ENCODE measurements at places on chromosomes 12 and 14.

DNA sequence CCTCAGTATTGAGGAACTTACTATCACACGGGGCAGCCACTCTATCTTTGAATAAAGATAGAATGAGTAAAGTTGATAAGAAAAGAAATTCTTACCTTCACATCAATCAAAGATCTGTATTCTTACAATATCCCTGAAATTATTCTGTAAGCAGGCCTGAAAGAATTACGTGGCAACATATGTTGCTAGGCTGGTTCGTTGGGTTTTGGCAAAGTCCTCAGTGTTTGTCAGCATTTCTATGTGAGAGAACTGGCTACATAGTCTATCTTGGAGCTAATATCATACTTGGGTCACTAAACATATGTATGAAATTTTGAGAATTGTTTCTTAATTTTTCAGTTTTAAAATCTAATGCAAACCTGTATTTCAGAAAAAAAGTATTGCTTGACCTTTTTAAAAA is 412.2 kb upstream of the GARIN6 start:
- DNase-seq = no peak

DNA sequence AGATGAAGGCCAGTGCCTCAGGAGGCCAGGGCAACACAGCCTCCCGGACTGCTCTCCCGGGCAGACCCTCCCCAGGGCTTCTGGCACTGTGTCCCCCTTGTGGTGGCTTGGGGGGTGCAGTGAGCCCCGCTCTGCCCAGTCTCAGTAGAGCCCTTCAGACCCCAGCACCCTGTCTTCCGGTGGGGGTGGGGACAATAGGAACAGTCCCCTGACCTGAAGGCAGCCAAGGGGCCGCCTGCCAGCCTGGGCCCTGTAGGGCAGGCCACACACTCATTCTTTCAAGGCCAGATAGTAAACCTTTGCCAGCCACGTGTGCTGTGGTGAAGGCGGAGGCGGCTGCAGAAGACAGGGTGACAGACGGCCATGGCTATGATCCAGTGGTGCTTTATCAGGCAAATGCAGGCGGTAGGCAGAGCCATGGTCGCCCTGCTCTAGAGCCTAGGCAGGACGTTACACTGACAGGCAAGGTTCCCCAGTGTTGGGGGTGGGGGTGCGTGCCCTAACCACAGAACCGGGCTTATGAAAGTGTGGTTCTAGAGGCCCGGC is 15.0 kb downstream of the ZFYVE21 start:
- DNase-seq = no peak

GRCh38 chr14:102584871-102585869 is 7.3 kb upstream of the RCOR1 start:
- DNase-seq = no peak

DNA sequence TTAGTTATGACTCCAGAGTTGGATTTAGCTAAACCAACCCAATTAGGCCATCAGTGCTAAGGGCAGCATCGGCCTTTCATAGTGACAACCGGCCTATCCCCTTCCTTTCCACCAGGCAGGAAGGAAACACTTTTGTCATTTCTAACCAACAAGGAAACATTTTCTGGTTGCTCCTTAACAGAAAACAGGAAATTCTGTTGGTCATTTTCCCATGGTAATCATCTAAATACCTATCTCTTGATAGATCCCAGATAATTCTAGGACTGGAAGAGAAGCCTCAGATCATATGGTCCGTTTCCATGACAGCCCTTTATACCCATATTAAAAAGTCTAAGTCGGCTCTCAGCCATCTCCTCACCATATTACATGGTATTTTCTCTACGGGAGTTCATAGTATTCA is 79.2 kb upstream of the USP44 start:
- DNase-seq = no peak

- no peak for DNase-seq
Observed at GRCh38 chr14:105627701-105628100, 101.3 kb downstream of the TMEM121 start.

GRCh38 chr14:88026890-88027289 is 22.0 kb downstream of the GPR65 start:
- no peak for DNase-seq

DNA sequence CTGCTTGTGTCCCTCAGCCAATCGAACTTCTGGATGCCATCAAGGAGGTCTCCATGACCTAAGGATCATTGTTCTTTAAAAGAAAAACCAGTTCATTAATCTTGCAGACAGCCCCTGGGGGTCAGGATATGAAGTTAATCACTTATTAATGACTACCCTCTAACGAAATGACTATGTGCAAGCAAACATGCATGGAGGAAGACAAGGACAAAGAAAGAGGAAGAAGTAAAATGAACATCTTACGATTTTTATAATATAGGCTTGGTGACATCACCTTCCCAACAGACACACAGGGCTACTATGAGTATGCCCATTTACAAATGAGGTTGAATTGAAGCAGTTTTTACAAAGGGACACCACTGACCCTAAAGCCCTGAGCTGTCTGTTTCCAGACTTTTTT is 111.1 kb upstream of the AMIGO2 start:
- DNase-seq = no peak

GRCh38 chr12:122021193-122021821 is 377 bp upstream of the BCL7A start:
- DNase-seq = no peak

DNA sequence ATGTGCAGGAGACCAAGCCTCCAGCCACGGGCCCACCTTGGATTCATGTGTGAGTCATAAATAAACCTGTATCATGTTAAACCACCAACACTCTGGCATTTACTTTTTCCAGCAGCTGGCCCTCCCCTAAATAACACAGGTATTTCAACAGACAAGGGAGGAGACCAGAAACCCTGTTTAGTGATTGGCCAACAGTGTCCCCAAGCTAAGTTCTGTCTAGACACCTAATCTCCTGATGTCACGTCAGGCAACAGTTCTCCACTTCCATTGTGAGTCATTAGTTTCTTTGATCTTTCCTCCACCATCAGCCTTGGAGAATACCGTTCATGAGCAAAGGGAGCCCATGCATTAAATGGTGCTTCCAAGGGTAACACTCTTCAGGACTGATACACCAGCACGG is 196.9 kb downstream of the TMEM132C start:
- no peak for DNase-seq

DNA sequence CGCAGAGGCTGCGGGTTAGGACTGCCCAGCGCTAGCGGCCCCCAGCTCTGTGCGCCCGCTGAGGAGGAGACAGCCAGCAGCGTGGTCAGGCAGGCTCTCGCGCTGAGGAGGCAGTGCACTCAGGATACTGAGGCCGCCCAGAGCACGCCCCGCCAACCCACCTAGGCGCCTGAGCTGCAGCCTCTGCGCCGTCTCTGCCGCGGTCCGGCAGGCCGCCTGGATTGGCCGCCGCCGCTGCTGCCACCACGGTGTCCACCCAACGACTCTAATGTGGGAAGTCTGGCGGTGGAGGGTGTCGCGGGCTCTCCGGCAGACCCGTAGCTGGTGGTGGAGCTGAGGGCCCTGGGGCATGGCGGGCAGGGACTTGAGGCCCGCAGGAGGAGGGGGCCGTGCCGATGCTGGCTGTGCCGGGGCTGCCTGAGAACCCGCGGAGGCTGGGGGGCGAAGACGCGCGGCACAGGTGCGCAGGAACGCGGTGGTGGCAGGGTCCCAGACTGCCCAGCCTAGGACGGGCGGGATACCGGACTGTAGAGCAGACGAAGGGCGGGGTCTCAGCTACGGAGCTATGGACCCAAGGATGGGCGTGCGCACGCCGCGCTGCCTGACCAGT is 69.9 kb downstream of the ASCL4 start:
- DNase-seq = no peak

- DNase-seq = no peak
Observed at GRCh38 chr14:54813081-54813480, 89.5 kb downstream of the GCH1 start.

DNA sequence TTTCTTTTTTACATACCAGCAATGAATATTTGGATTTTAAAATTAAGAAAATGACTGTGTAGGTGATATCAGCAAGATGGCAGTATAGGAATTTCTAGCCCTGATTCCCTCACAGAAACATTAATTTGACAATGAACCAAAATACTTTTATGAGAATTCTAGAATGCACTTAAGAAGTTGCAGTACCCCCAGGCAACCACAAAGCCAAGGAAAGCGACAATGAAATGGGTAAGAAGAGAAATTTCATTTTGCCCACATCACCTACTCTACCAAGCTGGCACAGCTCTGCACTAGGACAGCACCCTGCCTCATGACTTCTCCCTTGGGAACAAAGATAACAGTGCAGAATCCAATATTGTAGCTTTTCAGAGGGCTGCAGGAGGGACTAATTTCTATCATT is 6.6 kb downstream of the OR9K2 start:
- no peak for DNase-seq

GRCh38 chr14:21308132-21308478 is 28.2 kb downstream of the RPGRIP1 start:
- no peak for DNase-seq

GRCh38 chr12:17818931-17819330 is 271.1 kb downstream of the RERGL start:
- DNase-seq = no peak

DNA sequence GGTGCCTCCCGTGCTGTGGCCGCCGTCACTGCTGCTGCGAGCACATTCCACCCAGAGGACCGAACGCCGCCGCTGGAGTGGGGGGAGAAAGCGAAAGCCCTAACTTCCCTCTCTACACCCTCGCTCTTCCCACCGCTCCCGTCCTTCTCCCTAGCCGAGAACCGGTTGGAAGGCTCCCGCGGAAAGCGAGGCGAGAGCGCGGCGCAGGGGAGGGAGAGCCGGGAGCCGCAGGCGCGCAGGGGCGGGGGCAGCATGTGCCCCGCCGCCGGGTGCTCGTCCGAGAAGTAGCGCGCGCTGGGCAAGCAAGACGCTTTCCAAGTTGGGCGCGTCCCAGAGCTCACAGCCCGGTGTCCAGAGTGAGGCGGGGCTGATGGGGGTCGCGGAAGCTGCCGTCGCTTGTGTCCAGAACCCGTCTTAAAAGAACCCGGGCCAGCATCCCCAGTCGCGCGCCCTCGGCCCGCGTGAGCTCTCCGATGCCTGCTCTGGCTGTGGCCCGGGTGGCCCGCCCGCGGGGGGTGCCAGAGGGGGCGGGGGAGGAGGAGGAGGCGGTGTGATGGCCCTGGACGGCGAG is at the start of gene TRHDE:
TRHDE (plus strand) TSS at position 280 of the 571 bp plus-strand sequence; CDS start at position 554, 274 bp downstream.
- no peak for DNase-seq

DNA sequence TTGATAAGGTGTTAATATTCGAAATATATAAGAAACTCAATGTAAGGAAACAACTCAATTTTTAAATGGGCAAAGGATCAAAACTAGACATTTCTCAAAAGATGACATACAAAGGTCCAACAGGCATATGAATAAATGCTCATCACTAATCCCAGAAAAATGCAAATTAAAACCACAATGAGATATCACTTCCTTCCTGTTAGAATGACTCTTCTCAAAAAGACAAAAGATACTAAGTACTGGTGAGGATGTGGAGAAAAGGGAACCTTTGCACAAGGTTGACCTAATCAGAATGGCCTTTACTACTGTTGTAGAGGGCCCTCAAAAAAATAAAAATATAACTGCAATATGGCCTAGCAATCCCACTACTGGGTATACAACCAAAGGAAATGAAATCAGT is 383.4 kb downstream of the KCNH5 start:
- DNase-seq = no peak

DNA sequence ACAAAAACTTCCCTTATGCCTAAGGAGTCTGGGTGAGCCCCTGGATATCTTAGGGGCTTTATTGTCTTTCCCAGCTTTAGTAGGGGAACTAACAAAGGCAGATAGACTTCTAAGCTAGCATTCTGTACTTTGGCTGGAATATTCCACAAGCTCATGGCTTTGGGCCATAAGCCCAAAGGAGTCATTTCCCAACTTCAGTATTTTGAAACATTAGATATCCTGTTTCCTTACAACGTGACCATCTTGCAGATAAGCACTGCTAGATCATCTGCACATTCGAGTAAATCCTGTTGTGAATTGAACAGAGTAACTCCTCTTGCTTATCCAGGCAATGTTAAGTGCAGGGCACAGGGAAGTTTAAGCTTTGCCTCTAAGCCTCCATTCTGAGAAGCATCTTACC is 70.6 kb upstream of the ACTN1 start:
- no peak for DNase-seq

GRCh38 chr14:71444030-71444822 is 488.0 kb upstream of the RGS6 start:
- no peak for DNase-seq

- no peak for DNase-seq
Observed at GRCh38 chr14:30748343-30748742, 126.0 kb upstream of the COCH start.

DNA sequence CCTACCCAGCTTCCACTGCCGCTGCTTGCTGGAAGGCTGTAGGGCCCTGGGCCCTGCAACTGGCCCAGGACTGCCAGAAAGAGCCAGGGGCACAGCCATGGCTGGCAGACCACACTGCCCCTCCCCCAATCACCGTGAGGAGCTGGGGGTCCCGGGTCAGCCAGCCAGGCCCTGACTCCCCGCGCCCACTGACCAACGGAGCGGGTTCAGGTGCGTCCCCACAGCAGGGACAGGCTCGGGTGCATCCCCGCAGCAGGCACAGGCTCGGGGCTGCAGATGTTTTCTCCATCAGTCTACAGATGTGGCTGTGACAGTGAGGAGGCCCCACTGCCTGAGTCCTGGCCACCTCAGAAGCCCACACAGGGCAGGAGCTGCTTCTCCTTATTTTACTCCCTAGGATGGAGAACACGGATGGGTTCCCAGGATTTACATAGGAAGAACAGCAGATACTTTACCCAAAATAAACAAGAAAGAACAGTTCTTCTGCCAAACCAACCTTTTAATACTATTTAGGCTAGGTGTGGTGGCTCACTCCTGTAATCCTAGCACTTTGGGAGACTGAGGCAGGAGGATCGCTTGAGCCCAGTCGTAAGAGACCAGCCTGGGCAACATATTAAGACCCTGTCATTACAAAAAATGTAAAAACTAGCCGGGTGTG is 61.1 kb downstream of the TESC start:
- no peak for DNase-seq

GRCh38 chr12:10454531-10454930 is 1.4 kb upstream of the KLRC1 start:
- no peak for DNase-seq

DNA sequence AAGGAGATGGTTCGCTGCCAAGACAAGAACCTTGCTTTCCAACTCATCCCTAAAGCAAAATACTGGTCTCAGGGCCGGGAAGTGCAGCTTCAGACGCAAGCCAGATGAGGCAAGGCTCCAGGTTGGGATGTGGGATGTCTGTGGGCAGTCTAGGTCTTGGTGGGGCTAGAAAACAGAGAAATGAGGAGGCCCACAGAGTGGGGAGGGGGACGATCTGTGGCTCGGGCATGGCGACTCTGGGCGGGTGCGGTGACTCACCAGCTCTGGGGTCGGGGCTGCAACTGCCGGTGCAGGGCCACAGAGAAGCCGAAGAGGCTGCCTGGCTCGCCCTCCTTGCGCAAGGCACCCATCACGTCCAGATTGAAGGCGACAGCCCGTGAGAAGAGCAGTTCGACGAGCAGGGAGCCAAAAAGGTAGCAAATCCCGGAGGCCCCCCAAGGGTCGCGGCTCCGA is 459 bp downstream of the ITGA7 start:
- no peak for DNase-seq

DNA sequence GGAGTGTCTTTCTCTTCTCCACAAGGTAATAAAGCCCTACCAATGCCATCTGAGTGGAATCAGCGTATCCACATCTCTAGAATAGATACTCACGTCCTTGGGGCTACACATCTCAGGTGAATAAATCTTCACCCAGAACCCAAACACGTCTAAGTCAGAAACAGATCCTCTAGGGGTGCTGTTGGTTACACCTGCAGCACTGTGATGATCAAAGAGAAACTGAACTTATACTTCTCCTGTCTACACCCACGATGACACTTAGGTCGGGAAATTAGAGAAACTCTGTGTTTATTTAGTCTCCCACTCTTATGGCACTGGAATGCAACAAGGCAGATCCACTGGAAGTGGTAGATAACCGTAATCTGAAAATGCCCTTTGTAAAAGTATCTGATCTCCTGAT is 46.2 kb downstream of the WIF1 start:
- no peak for DNase-seq

Measured in activated naive CD4-positive, alpha-beta T cell treated with Interleukin-2 at 50 U/mL for 16 hours (primary cell).